NK-92 treated with Interleukin-12 subunit alpha and Interleukin-12 subunit beta, amount 100 ng/mL, for 24 hours (cell line): ENCODE measurements at places on chromosomes 7 and 10.

DNA sequence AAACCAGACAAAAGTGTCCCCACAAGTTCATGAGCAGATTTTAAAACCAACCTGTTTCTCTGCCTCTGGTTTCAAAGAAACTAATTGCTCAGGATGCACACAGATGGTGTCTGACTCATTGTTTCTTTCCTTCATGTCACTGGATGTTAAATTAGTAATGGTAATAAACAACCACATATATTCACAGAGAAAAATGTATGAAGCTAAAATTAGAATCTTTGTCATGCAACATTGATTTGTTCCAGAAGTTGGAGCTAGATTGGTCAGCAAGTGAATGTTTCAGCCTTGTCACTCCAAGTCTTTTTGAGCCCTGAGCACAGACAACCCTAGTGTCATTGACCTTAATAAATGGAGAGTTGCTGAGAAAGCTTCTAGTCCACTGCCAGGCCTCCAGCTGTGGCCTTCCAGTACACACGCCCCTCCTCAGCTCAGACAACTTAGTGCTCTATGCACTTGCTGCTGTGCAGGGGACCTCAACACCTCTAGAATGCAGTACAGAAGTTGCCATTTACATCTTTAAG, 175.9 kb downstream of the CCDC71L start:
- no peak for DNase-seq

- no peak for DNase-seq
Observed at GRCh38 chr10:508726-509125, 180.7 kb downstream of the DIP2C start.

DNA sequence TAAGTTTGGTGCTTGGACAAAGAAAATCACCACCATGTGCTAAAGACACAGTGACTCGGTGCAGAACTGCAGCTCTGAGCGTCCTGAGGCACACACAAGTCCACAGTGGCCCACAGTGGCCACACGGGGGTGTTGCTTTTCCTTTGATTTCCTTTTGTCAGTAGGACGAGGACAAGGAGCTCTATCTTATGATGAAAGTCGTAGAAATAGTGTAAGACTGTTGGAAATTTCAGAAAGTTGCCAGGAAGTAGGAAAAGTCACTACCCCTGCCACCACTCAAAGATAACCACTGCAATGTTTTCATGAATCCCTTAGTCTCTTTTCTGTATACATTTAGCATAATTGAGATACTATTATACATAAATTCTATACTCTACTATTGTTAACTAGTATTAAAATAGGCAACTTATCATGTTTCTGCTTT, 146.0 kb downstream of the TNS3 start:
- DNase-seq = no peak

DNA sequence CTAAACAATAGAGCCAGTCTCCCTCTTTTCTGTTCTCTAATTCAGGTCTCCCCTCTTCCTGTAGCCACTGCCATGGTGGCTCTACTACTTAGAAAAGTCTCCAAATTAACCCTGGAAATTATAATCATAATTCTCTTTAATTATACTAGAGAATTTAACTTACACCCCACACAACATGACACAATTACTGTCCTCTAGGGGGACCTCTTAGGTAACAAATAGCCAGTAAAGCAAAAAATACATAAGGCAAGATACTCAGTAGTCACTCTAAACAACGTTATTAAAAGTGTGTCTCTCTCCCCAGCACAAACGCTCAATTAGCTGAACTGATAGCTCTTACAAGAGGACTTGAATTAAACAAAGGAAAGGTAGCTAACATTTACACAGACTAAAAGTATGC, 44.3 kb upstream of the ZNF107 start:
- no peak for DNase-seq

- no peak for DNase-seq
Observed at GRCh38 chr7:142885311-142886230, at the start of gene TRPV6. Gene TRPV6 (minus strand): TSS chr7:142885745.

- DNase-seq = no peak
Observed at GRCh38 chr10:1706256-1706655, 31.1 kb downstream of the ADARB2 start.

DNA sequence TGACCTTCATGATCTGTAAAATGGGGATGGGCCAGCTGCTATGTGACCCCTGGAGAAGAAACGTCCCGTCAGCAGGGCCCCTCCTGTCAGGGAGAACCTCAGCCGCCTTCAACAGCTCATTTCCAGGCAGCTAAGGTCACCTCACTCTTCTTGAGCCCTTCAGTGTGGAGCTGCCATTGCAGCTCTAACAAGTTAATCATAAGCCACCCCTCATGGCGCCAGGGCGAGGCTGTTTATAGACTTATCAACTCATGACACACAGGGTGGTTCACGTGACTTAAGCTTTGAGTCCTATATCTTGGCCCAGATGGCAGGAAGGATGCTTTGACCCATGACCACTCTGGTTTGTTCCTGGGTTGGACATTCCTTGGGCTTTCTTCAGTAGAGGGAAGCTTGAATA, 315.1 kb downstream of the TNS3 start:
- DNase-seq = no peak

- DNase-seq = no peak
Observed at GRCh38 chr7:107854989-107855388, 36.0 kb upstream of the DLD start.

DNA sequence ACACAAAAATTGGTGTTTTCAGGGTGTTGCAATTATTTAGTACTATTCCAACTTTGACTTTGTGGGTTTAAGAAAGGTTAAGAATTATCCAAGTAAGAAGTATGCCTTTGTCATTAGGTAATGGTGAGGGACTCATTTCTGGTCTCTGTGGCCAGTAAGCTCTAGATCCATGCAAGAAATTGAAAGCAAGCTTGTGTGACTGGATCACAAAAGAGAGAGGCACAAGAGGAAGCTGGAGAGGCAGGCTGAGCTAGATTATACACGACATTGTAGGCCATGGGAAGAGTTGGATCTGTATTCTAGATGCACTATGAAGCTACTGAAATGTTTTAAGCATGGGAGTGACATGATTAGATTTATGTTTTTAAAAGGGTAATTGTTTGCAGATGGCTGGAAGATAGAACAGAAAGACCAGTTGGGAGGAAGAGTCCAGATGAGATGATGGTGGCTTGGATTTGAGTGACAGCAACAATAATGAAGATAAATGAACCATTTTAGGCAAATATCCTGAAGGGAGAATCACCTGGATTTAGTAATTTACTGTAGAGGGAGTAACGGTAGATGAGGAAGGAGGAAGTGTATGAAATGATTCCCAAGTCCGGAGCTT, 50.0 kb downstream of the CALD1 start:
- no peak for DNase-seq

DNA sequence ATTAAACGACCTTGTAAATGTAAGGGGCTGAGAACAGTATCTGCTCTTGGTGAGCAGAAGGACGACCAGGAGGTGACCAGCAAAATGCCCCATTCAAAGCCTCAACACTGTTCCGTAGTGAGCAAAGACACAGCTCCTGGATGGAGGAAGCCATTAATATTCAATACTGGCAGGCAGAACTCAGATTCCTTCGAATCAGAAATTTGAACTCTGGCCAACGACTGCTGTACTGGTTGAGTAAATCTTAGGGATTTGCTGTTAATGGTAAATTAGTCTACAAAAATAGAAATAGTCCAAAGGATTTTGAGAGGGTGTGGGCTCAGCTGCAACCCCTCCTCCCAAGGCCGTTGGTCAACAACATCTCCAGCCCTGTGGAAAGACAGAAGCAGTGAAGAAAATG, 130.5 kb upstream of the PFKP start:
- no peak for DNase-seq

- DNase-seq = no peak
Observed at GRCh38 chr10:14196113-14196512, 134.6 kb downstream of the FRMD4A start.

DNA sequence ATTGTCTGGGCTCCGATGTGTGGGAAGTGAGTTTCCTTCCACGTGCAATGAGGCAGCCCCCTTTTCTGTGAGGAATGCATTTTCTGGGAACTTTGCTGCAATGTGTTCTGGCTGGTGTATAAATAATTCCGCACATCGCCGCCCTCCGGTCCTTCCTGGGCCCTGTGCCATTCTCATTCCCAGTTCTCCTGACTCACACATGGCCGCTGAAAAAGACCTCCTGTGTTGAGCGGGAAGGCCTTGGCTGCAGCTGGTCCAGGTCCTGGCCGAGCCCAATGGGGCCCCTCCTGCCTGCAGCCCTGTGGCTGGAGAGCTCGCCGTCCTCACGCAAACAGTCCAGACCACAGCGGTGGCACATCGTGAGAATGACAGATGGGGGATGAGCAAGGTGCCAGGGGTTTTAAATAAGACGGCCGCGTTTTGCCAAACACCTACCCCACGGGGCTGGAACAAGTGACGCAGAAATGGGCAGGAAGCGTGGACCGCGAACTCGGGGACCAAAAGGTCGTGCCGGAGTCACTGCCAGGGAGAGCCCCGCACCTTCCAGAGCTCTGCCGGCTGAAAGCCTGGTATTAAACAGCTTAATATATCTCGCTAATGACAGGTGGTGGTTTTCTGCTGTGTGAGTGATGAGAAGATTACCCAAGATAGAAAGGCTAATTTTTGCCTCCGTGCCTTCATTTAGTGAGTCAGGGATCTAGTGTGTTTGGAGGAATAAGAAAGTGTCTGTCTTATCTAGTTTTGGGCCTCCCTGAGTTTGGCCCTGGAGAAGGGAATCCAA, 37.0 kb downstream of the FAM20C start:
- no peak for DNase-seq

DNA sequence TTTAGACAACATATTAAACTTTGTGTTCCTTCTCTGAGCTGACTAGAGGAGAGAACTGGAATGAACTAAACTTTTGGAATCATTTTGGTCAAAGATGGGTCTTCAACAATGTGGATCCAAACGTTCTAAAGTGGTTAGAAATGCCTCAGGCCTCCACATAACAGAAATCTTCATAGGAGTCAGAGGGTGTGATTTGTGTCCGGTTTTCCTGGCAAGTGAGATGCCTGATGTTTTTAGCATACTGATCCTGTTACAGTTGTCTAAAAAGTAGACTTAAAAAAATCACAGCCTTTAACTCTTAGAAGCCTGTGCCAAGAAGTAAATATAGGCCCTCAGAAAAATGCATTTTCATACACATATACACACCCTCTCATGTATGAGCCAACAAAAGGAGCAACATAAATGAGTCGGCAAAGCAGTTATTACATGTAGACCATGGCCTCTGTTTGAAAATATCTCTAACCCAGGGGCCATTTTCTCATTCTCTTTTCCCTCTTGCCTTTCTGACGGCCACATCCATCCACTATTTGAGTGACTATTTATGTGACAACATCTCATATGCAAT, 64.5 kb downstream of the ST7 start:
- DNase-seq = no peak

- DNase-seq = no peak
Observed at GRCh38 chr10:5046410-5046809, 42.8 kb upstream of the AKR1C2 start.

- DNase-seq = no peak
Observed at GRCh38 chr7:74480861-74481417, 27.2 kb downstream of the GTF2IRD1 start.

DNA sequence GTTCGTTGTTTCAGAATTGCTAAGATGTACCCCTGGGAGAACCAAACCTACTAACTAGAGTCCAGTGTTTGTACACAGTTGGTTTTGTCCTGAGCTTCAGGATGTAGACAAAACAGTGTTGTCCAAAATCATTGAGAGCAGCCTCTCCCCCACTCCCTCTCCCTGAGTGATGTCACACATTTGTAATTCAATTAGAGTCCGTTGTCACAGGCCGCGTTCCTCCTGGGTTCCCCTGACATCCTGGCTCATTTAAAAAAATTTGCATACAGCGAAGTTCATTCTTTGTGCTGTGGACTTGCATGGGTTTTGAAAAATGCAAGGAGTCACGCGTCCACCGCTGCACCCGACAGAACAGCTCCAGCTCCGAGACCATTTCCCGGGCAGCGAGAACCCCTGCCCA, 10.3 kb downstream of the GRIFIN start:
- DNase-seq = no peak

DNA sequence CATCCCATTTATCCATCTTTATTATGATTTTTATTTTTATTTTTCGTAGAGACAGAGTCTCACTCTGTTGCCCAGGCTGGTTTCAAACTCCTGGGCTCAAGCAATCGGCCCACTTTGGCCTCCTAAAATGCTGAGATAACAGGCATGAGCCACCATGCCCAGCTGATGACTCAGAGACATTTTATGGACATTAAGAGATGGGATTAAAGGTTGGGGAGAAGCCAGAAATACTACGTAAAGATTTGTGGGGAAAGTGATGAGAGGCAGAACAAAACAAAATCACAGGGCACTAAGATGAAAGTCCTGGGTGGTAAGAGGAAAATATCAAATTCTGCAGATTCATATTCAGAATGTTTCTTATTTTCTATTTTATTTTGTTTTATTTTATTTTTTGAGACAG, 7.6 kb downstream of the WNT8B start:
- DNase-seq = no peak

DNA sequence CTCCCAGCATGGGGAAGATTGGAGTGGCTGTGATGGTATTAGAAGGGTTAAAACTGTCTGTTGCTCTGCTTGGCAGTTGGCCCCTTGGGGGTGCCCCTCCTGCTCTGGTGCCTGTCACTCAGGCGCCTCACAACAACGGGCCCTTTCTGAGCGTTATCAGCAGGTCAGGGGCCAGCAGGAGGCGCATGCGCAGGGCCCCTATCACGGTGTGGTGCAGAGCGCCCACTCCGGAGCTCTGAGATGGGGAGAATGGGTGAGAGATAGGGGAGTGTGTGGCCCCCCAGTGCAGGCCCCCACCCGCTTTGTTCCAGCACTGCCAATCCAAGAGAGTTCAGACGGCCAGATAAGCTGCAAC, 24.8 kb downstream of the GBX1 start:
- DNase-seq = no peak

- no peak for DNase-seq
Observed at GRCh38 chr10:13779748-13780147, 193.0 kb downstream of the PRPF18 start.

GRCh38 chr7:73801577-73801976, 29.2 kb upstream of the CLDN4 start:
- no peak for DNase-seq

DNA sequence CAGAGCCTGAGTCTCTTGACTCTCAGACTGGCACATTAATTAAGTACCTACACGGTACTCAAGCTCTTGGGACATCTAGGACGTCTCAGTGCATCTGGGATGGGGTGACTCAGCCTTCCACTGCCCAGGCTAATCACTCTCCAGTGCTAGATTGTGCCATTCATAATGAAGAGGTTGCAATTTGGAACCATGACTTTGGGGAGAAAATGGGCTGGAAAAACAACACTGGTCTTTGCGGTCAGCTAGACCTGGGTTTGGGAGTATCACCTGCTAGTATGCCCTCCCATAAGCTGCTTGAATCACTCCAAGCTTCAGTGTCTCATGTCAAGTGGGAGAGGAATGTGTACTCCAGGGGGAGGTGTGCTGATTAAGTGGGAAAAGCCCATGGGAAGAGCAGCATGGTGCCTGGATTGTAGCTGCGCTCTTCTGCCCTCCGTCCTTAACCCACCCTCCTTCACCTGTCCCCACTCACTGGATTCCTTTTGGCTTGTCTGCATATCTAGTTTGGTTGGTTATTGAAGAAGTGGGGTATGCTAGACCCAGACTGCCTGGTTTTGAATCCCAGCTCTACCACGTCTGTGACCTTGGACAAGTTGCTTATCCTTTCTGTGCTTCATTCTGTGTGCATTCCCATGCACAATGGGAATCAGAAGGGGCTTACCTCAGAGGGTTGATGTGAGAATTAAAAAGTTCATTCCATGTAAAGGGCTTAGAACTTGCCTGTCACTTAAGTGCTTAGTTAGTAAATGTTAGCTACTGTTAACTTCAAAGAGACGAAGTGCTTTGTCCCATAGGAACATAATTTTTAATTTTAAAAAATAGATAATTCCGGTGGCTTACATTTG, 3.8 kb downstream of the NFE2L3 start:
- DNase-seq = no peak

GRCh38 chr10:543131-543530, 146.3 kb downstream of the DIP2C start:
- no peak for DNase-seq

- DNase-seq = no peak
Observed at GRCh38 chr10:16765509-16766375, 51.5 kb downstream of the RSU1 start.
